HS-27A (cell line): ENCODE measurements at places on chromosomes 3 and 15.

DNA sequence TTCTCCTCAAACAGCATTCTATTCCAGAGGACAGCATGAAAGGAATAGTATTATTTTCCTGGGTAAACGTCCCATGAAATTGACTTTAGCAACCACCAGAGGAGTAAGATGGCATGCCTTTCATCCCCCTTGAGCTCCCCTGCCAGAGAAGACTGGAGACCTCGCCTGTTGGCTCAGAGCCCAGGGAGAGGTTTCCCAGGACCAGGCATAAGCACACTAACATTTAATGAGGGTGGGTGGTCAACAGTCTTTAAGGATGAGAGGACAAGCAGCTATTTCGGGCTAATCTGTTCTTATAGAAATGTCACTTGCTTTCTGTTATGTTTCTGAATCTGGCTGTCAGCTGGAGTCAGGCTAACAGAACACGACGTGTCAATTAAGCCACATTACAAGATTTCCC, 390.5 kb downstream of the GABRG3 start:
- no peak for DNase-seq

GRCh38 chr3:85508659-85509058, 549.9 kb downstream of the CADM2 start:
- no peak for DNase-seq

DNA sequence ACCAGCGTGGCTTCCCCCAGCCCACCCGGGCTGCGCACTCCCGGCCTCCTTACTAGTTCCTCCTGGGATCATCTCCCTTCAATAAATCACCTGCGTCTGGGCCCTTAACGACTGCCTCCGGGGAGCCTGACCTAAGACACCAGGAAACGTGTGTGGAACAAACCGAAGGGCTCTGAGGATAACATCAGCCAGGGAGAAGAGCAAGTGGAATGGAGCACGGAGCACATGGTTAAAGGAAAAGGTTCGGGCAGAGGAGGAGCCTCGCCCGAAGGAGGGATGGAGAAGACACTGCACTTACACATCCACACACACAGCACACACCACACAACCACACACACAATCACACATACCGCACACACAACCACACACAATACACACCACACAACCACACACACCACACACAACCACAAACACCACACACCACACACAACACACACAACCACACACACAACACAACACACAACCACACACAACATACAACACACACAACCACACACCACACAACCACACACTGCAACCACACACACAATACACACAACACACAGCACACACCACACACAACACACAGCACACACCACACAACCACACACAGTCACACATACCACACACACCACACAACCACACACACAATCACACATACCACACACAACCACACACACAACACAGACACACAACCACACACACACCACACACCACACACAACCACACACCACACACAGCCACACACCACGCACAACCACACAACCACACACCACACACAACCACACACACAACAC, 24.7 kb downstream of the CPN2 start:
- DNase-seq, result no peak

GRCh38 chr3:28265641-28266040, 24.2 kb downstream of the CMC1 start:
- DNase-seq, result no peak

DNA sequence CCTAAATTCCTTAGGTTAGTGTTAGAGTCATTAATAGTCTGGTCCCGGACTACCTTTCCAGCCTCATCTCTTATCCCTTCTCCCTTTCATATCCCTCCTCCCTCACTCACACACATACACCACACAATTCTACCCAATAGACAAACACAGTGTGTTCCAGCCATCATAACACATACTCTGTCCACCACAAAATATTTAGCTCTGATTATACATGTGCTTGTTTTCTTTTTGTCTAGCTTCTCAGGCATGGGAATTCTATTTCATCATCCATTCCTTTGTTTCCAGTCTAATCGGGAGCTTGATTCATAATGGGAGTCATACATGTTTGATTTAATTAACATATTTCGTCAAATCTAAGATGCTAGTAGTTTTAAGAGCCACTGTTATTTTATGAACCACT, 161.8 kb upstream of the BFSP2 start:
- DNase-seq, result no peak

- DNase-seq, result no peak
Observed at GRCh38 chr15:70495991-70496599, 267.3 kb downstream of the UACA start.

DNA sequence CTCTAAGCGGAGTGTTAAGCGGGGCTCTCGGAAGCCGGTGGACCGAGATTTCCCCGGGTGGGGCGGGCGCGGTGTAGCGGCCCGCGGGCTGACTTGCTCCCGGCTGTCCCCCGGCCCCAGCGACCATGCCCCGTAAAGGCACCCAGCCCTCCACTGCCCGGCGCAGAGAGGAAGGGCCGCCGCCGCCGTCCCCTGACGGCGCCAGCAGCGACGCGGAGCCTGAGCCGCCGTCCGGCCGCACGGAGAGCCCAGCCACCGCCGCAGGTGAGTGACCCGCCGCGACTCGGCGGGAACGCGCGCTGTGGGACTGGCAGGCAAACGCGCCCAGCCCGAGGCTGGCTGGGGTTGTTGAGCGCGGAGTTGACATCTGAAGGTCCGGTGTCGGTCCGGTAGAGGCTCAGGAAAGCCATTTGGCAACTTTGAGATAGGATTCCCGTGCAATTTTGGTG, 1.3 kb downstream of the SMC4 start:
- DNase-seq, result no peak

- no peak for DNase-seq
Observed at GRCh38 chr3:148735597-148735996, 37.9 kb downstream of the AGTR1 start.

DNA sequence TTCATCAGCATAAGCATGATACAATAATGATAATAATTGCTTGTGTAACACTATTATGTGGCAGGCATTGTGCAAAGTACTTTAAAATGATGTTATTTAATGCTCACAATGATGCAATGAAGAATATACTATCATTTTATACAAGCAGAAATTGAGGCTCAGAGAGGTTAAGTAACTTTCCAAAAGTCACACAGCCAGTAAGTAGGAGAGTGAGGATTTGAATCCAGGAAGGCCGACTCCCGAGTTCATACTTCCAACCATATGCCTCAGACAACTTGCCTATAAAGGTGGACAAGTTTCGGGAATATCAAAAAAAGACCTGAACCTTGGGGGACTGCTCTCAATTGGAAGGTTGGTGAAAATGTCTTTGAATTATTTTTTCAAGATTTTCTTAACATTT, 19.9 kb downstream of the RARB start:
- no peak for DNase-seq

DNA sequence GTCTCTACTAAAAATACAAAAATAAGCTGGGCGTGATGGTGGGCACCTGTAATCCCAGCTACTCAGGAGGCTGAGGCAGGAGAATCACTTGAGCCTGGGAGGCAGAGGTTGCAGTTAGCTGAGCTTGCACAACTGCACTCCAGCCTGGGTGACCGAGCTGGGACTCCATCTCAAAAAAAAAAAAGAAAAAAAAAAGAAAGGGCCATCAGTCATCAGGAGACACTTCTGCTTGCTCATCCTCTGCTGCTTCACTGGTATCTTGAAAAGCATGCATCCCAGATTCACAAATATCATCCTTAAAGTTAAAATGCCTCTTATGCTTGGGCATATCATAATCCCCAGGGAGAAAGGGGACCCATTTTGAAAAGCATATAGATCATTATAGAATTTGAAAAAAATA, 176.6 kb upstream of the NR2F2 start:
- DNase-seq, result no peak

- no peak for DNase-seq
Observed at GRCh38 chr15:76584868-76585575, 248.4 kb downstream of the ISL2 start.

DNA sequence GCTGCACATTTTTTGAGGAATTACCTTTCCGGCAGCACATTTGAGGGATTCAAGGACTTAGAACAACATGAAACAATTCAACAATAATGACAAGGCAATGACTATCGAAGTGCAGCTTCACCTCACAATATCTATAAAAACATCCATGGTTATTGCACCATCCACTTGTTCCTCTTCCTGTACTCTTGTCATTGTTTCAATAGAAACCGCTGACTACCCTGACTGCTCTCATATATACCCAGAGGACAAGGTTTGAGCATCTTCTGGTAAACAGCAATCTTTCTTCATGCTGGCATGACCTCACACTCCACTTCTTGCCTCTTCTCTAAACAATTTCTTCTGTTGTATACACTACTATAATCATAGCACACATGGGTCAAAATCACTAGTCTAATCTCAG, 864.9 kb downstream of the FHIT start:
- no peak for DNase-seq

DNA sequence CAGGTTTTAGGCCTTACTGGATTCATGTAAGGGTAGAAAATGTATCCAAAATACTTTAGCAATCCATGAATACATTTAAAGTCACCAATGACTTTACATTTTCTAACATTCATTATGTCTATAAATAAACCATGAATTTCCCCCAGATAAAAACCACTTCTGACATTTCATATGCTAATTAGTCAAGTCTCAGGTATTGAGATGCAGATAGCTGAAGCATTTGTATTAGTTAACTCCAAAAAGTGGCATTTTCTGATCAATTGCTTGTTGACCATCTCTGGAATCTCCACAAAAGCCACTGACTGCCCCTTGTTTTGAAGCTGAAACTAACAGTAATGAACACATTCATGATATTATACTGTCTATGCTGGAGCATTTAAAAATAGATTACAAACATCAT, 68.4 kb upstream of the RAP2B start:
- DNase-seq, result no peak

DNA sequence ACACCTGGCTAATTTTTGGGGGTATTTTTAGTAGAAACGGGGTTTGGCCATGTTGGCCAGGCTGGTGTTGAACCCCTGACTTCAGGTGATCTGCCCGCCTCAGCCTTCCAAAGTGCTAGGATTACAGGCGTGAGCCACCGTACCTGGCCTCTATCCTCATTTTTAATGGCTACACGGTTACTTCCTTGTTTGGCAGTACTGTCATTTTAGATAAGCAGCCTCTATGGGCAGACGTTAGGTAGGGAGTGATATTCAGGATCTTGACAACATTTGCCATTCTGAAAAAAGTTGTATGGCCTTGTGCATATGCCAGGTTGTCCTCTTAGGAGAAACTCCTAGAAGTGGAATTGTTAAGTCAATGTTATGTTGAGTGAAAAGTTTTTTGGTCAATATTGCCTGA, 141.7 kb downstream of the ITPR1 start:
- no peak for DNase-seq

DNA sequence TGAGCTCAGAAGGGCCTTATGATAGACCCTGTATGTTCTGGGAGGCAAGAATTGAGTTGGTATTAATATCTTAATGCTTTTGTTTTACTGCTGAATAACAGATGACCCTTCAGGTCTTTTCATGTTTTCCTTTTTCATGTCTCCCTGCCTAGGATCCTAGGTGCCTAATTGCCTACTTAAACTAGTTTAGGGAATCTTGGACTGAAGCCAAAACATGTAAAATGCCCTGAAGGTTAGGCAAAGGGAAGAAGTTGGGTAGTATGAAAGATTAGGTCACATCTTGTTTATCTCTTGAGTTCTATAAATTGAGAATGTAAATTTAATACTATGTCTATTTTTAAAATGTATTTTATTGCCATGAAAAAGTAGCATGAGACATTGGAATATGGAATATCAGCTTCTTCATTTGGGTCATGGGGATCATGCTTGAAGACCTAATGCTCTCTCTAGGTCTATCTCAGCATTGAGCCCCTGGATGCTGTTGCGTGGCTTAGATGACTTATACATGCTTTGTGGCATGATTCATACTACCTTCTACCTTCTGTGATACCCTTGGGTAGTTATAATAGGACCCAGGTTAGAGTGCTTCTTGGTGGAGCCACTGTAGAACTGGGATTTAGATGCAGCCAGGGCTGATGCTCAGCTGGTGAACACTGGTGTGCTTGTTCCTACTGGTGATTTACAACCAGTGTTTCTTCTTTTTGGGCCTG, 26.4 kb downstream of the RBM6 start:
- DNase-seq, result no peak

DNA sequence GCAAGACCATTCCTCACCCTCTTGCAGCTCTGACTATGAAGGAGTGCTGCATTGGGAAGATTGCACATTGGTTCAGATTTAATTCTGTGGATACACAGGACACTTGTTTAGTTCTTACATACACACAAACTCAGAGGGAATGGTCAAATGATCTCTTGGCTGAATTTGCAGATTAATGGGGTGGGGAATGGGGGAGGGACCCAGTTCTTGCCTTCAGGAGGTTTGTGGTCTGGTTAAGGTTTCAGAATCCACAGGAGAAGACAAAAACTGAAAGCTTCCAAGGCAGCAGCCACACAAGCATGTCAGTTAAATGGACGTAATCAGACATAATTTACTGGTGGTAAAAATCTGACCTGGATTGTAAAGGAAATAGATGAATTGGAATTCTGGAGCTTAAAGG, 257.1 kb upstream of the ROPN1 start:
- no peak for DNase-seq

GRCh38 chr3:127217596-127218453, 24.9 kb downstream of the PRR23E start:
- DNase-seq, result peak; percentile 29

DNA sequence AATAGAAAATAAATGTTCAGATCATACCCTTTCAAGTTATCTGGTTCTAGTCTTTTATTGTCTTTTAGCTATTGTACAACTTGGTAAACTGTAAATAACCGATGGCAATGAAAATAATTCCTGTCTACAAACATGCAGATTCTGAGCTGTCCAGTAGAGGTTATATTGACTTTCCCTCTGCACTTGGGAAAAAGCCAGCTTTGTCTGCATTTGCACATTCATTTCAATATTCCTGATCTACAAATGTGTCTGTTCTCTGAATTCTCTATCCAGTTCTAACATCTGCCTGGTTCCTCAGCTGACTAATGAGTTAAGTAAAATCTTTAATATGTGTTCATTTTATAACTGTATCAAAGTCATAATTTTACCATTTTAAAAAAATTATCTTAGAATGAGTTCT, 408.5 kb downstream of the ERC2 start:
- no peak for DNase-seq

GRCh38 chr3:119359476-119360326, 65.5 kb downstream of the ARHGAP31 start:
- DNase-seq, result no peak

DNA sequence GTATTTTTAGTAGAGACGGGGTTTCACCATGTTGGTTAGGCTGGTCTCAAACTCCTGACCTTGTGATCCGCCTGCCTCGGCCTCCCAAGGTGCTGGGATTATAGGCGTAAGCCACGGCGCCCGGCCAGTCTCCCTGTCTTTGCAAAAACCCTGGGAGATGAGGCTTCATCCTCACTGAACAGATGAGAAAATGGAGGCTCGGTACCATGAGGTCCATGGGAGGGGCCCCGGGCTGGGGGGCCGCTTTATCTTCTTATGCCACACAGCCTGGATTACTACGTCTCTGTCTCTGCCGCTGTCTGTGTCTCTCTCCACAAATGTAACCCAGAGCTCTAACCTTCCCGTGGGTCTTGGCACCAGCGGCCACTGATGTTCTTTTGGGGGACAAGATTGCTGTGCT, 39.1 kb downstream of the ABTB1 start:
- no peak for DNase-seq
